IMR-90 (cell line): ENCODE measurements at places on chromosomes 12 and 14.

DNA sequence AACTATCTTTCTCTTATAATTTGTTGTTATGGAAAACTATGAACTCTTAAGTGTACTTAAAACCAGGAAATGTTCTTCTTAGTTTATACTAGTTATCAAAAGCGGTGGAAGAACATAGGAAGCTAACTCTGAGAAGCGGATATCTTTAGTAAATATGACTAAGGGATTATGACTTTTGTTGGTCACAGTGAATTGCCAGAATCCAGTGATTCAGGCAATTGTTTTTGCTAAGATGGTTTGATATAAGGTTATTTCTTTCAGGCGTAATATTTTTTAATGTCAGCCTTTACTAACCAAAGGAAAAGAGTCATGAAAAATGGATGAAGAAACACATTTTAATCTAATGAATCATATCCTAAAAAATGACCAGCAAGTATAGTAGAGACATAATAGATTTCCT lies 473.5 kb downstream of the FOXG1 start:
- peak; percentile 89 for DNase-seq

GRCh38 chr12:57099047-57099714 lies 10.3 kb downstream of the NAB2 start:
- DNase-seq: no peak

GRCh38 chr12:66851134-66851533 lies 172.3 kb upstream of the GRIP1 start:
- DNase-seq: no peak

- peak; percentile 57 for DNase-seq
Measured at GRCh38 chr14:69034612-69035262, 55.6 kb upstream of the ACTN1 start.

- peak; percentile 63 for DNase-seq
Measured at GRCh38 chr12:6914246-6914946, at the start of gene ENO2. Gene ENO2, plus strand, starts transcription at chr12:6914580. Its CDS starts 1,253 bp downstream, at chr12:6915833.

GRCh38 chr12:570435-570920 lies 92.8 kb downstream of the NINJ2 start:
- peak; percentile 82 for DNase-seq
